ENCODE measurements at places on chromosomes 6 and 20.

DNA sequence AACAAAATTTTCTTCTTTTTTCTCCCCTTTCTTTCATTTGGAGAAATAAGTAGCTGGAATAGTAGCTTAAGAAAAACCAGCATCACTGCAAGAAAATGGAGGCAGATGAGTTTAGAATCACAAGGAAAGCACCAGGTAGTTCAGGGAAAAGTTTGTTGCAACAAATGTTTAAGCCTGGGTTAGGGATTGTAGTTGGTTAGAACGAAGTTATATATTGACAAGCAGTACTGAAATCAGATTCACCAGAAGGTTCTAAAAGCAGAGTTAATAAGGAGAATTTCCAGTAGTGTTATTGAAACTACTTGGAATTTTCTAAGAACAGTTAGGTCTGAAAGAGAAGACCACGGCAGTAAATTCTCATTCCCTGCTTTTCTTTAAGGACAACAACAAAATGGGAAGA is 70.2 kb downstream of the BMP2 start:
- no peak for DNase-seq

DNA sequence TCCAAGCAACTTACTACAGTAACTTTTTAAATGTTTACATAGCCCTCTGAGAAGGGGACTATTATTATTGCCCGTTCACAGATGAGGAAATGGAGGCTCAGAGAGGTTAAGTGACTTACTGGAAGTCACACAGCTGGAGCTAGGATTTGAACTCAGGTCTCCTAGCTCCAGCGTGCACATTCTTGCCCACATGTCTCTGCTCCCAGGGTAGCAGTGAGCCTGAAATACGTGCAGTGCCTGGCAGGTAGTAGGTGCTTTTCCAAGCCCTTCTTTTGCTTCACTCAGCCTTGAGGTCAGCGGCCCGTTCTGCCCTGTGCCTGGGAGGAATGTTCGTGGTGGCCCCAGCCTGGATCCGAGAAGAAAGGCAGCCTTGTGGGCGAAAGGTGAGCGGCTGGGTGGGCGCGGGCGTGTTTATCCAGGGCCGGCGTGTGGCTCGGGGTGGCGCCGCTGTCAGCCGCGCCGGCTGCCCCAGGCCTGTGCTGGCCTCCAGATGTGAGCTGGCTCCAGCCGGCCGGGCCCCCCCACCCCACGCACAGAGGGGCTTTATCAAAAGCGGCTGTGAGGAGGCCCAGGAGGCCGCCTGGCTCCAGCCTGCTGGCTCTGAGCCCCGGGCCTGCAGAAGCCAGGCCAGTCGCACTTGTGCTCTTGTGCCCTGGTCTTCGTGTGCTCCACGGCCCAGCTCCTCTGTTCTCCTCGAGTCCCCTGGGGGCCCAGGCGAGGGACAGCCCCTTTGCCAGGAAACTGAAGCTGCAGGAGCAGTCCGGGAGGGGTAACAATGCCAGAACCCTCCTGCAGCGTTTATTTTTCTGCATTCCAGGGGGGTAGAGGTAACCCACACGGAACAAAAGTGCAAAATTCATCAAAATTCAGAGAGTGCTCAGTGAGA is 58.1 kb downstream of the UBE2V1 start:
- DNase-seq: no peak

DNA sequence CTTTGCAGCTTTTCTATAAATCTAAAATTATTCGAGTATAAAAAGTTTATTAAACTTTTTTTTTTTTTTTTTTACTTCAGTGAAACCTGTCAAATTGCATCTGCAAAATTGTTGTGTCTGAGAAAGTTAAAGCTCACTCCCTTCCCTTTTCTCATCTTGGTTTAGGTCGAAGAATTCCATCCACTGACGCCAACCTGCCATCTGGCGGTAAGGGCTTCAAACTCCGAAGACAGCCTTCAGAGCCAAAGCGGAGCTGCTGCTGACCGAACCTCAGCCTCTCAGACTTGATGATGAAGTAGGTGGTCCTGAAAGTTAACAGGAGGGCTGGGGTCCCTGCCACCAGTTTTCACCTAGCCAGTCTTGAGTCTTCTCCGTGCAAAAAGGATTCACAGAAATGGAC is 29.6 kb upstream of the VAPB start:
- DNase-seq: no peak

- no peak for DNase-seq
Observed at GRCh38 chr6:130381459-130382380, 15.9 kb downstream of the TMEM200A start.

DNA sequence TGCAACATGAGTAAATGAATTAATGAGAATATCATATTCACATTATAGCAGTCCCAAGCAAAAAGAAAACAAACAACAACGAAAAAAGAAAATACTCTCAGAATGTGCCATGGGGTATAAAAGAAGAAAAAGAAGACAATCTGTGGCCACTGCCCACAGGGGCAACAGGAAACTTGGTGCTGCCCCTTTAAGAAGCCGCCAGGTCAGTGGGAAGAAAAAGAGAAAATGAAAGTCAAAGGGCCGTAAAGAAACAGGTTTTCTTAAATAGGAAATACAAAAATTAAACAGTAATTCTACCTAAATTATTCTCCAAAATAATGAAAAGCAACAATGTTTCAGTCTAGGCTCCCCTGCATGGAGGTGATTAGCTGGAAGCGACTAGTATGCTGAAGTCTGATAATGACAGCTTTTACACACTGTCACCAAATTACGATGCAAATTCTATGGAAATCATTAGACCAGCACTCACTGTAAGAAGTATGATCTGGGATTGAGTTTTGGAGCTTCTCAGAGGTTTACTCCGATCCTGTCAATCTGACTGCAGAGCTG is 23.6 kb downstream of the GMDS start:
- DNase-seq: no peak

GRCh38 chr20:10448270-10449156 is 13.4 kb downstream of the SLX4IP start:
- no peak for DNase-seq

GRCh38 chr20:51653226-51653625 is 110.7 kb upstream of the NFATC2 start:
- no peak for DNase-seq

- no peak for DNase-seq
Observed at GRCh38 chr6:155188707-155189496, 74.9 kb upstream of the CLDN20 start.

DNA sequence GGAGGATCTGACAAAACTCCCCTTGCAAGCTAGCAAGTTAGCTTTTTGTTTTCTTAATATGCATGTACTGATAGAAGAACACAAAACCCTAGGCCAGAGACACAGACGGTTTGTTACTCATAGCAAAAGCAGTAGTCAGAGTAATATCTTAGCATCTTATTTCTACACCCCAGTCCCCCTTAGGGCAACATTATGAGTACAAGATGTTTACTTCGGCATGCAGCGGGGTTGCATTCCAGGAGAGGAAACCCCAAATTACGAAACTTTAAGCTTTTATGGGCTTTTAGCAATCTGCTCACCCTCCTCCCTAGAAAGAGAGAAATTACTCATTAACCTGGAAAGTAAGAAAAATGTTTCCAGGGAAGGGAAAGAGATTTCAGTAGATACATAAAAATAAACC is 1286.9 kb downstream of the EPHA7 start:
- DNase-seq: no peak

DNA sequence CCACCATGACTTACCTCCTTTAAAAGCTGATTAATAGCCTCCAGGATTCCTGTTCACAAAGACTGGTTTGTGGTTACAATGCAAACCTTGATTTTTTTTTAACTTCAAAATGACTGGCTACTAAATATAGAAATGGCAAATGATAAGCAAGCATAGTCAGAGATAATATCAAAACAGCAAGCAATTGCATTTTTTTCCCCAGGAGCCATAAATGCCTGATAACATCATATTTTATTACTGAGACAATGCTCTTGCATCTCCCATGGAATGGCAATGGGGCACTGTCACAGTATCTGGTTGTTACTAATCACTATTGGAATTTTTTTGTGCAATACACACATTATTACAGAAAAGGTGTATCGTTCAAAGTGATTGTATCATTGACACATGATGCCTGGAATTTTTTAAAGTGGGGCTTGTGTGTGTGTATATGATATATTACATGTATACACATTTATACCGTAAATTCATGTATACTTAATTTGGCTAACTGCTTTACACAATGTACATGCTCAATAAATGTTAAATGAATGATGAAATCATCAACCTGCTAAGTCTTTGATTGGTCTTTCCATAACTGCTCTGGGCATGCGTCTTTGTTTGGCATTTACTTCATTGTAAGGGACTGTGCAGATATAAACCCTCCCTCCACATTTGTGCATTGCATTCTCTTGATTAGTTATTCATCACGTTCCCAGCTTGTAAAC is 980 bp upstream of the SALL4 start:
- DNase-seq: no peak

DNA sequence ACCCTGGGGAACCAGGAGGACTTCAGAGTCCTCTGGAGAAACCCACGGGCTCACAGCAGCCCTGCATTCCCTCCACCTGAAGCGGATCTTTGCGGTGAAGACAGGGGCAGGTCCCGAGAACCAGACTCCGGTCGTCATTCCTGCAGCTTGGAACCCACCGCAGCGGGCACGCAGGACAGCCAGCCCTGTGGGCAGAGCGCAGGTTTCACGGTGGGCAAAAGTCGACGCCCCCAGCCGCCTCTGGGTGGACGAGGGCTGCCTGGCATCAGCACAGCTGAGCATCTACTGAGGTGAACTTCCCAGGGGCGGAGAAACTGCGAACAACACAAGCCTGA is 118.3 kb downstream of the PSMB1 start:
- no peak for DNase-seq

- DNase-seq: no peak
Observed at GRCh38 chr6:14966096-14966905, 279.6 kb upstream of the JARID2 start.

DNA sequence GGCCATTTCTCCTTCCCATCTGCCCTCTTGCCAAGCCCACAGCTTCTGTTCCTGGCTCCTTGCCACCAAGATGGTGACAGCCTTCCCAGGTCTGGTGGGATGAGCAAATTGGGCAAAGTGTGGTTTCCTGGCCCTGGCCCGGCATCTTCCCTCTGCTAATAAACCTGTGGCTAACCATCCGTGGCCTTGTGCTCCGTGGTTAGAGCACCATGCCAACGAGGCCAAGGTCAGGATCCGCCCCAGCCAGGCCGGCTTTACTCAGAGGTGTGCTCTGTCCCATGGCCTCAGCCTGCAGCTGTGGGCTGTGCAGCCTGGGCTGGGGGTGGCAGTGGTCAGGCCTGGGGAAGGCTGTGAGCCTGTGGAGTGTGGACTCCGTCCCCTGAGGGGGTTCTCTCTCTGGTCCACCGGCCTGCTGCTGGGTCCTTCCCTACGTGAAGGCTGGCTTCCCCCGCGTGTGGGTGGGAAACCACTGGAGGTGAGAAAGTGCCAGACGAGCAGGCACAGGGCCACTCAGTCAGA is 117.4 kb downstream of the VEGFA start:
- DNase-seq: no peak
